ENCODE measurements at places on chromosomes 7 and 10. TPM values are rescaled to one million over a fixed set of nuclear protein-coding genes. Genes with fewer than 3 reads are reported as not detected.

- no peak for DNase-seq
Measured at GRCh38 chr7:14666913-14667312, 235.6 kb downstream of the DGKB start.

DNA sequence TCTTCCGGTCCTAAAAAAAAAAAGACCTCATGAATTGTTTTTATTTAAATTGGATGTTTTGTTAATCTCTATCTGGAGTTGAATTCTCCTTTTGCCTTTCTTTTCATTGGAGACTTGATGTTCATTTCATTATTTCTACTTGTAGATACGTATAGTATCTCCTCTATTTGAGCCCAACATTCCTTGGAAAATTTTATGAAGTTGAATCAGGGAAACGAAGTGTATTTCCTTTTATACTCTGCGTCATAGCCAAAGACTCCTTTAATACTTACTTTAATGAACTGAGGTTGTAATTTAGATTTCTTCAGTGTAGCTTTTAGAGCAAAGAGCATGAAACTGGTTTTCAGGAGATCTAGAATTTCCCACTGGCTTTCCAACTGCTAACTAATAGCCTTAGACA lies 132.4 kb downstream of the KIAA1217 start:
- DNase-seq = no peak

CPA4 gene
- total RNA-seq = 9.6 TPM

DNA sequence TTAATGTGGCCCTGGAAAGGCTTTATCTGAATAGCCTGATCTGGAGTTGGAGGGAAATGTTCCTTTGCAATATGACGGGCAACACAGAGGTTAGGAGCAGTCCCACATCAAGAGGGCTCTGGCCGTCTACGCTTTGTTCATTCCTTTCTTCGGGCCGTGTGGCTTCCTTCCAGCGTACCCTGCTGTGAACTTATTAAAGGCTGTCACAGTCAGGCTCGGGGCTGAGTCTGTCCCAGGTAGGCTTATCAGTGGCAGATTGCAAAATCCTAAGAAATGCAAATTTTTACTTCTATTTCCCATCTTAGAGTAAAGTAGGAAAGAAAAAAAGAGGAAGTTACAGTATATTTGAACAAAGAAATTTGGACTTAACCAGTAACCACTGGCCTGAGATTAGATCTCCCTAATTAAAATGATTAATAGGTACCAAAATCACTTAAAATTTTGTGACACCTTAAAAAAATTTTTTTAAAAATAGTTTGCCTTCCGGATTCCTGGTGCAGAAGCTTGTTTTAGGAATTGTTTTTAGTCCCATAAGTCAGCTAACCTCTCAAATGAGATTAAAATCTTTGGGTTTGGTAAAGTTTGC lies 453.1 kb upstream of the MKI67 start:
- no peak for DNase-seq

ACTR3C gene
- 35.5 TPM for total RNA-seq

RTKN2 gene
- total RNA-seq = 0.33 TPM

SLC18A3 gene
- not detected for total RNA-seq

DNA sequence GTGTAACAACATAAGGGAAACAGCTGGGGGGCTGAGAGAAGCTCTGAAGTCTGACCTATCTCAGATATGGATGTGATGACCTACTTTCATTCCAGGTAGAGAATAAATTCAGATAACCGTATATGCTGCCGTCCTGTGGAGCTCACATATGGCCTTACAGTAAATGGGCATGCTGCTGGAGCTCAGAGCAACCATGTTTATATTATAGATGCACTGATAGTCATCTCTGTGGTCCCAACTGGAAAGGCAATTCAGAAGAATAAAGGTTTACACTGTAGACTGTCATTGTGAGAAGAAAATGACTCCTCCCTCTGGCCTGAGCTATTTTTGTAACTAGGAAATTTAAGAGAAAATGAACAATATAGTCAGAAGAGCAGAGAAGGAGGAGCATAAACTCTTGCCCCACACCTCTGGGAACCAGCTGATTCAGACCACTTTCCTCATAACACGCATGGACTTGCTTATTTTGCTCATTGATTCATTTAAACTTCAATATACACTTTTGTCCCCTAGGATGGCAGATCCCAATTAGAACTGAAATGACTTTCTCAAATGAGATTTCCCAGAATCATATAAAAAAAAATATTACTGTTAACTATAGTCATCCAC lies 69.9 kb upstream of the NXPH1 start:
- no peak for DNase-seq

GRCh38 chr10:44380829-44381600 lies 3.9 kb downstream of the CXCL12 start:
- no peak for DNase-seq

- no peak for DNase-seq
Measured at GRCh38 chr10:97131666-97132065, 54.1 kb downstream of the SLIT1 start.

HOXA9 gene
- not detected for total RNA-seq

BAMBI gene
- total RNA-seq = 9.1 TPM

OPN4 gene
- total RNA-seq = not detected

DNA sequence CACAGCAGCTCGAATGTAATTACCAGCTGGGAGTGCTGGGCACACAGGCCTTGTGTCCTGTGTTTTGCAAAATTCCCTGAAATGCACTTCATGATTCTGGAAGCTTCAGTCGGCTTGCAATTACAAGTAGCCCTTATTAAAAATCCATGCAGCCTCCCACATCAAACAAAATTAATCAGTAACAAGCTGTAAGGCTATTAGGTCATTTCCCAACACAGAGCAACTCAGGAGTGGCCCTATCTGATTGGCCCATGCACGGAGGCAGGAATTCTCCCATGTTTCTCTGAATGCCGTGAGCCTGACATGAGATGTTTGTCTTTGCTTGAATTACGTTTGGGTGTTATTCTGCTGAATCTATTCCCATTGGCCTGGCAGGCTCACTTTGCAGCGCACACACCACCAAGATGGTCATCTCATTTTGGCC lies 36.9 kb downstream of the FOXL3 start:
- DNase-seq = peak; percentile 93

GRCh38 chr7:51158742-51159445 lies 157.7 kb downstream of the COBL start:
- no peak for DNase-seq

VSTM2A gene
- total RNA-seq = 0.26 TPM

DNA sequence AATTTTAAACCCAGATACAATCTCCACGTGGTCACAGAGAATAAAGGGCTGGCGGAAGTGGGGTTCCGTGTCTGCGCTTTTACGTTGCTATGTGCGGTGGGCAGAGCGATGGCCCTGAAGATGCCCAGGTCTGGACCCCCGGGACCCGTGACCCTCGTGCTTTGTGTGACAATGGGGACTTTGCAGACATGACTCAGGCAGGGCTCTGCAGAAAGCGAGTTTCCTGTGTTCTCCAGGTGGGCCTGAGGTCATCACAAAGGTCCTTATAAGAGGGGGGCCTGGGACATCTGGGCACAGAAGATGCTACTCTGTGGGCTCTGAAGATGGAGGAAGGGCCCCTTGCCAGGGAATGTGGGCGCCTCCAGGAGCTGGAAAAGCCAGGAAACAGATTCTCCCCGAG lies 95.3 kb downstream of the ELFN1 start:
- DNase-seq = no peak

NUTM2B gene
- total RNA-seq = 0.33 TPM

- DNase-seq = peak; percentile 71
Measured at GRCh38 chr10:125014086-125014830, 72.3 kb downstream of the ZRANB1 start.

DNA sequence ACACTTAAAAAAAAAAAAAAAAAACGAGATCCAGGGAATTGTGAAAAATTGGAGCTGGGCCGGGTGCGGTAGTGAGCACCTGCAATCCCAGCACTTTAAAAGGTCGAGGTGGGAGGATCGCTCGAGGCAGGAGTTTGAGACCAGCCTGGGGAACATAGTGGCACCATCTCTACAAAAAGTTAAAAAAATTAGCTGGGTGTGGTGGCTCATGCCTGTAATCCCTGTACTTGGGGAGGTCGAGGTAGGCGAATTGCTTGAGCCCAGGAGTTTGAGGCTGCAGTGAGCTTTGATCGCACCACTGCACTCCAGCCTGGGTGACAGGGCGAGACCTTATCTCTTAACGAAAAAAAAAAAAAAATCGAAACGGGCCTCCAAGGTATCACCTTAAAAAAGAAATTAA lies 2.0 kb downstream of the CLDN4 start:
- DNase-seq = no peak

OR9A2 gene
- not detected for total RNA-seq

GRCh38 chr7:76071316-76072242 lies 23.7 kb downstream of the MDH2 start:
- DNase-seq = no peak

GRCh38 chr10:93090619-93091018 lies 16.9 kb downstream of the CYP26A1 start:
- DNase-seq = no peak
